NCI-H1092 treated with DMSO at 0.1 percent for 48 hours (cell line): ENCODE measurements at places on chromosomes 3 and 15.

DNA sequence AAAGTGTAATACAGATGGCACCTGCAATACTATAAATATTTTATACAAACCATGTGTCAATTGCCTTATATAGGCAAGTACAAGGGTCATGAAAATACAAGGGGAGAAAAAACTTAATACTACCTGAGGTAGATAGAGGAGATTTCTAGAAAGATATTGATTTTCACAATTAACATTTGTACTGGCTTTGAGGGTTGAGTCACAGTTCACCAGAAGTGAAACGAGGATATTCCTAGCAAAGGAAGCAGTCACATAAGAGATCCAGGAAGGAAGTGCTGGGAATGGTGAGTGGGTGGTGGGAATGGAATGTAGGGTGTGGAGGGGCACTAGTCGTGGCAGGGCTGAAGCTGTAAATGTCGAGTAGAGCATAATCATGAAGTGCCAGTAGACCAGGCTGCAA is 108.7 kb downstream of the P2RY1 start:
- no peak for DNase-seq

DNA sequence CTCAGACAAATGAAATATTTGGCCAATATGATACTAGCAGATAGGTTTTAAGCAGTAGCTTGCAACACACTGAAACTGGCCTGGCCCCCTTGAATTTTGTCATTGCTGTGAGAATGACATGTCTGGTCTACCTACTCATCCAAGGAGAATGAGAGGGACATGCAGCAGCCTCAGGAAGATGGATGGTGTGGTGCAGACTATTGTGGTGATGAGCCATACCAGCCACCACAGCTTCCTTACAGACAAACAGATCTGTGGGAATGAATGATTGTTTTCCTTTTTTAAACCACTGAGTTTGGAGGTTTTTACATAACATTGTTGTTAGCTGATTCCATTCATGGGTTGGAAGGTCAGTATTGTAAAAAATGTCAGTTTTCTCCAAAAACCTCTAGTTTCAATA is 133.7 kb upstream of the POU1F1 start:
- DNase-seq, result no peak

- no peak for DNase-seq
Measured at GRCh38 chr3:47283591-47284364, 1.0 kb downstream of the KLHL18 start.

DNA sequence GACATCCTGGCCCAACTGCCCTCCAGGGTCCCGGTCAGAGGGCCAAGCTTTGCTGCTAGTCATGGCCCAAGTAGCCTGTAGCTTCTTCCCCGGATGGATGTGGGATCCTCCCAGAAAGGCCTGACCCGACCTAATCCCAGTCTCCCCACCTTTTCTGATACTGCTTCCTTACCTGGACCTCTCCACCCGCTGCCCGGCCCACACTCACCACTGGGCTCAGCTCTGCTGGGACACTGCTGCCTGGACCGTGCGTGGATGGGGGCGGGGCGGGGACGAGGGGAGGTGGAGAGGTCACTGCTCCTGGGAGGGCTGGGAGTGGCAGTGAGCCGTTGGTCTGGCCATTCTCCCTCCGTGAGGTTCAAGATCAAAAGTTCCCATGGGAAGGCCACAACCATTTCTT is 40.3 kb upstream of the FURIN start:
- DNase-seq, result no peak

DNA sequence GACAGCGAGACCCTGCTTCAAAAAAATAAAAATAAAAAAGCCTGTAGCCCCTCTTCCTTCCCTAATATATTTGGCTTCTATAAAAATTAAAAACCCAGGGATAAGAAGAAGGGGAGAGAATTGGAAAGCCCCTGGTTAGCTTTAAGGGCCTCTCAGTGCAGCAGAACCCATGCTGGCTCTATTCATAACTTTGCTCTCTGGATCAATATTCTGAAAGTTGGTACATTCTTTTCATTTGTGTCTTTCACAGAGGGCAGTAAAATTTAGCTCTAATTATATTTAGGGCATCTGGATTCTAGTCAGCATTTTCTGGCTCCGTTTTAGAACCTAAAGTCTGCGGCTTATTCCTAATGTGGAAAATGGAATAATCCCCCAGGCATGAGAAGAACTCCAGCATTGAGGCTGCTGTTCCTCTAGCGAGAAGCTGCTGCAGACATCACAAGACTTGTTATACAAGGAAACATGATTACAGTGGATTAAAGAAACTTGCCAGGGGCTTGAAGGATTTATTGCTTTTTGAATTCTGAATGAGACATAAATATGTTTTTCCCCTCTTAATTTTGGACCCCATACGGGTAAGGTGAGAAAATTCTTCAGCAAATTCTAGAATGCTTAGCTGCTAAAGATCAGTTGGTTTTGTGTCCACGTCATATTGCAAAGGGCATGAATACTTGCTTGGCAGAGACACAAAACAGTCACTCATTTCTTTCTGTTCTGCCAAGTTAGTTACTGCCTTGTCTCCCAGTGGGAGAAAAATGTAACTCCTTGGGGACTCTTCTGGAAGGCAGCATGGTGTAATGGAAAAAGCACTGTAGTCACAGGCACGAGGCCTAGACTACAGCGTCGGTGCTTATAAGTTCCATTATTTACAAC is 177.7 kb downstream of the VGLL4 start:
- DNase-seq, result no peak

DNA sequence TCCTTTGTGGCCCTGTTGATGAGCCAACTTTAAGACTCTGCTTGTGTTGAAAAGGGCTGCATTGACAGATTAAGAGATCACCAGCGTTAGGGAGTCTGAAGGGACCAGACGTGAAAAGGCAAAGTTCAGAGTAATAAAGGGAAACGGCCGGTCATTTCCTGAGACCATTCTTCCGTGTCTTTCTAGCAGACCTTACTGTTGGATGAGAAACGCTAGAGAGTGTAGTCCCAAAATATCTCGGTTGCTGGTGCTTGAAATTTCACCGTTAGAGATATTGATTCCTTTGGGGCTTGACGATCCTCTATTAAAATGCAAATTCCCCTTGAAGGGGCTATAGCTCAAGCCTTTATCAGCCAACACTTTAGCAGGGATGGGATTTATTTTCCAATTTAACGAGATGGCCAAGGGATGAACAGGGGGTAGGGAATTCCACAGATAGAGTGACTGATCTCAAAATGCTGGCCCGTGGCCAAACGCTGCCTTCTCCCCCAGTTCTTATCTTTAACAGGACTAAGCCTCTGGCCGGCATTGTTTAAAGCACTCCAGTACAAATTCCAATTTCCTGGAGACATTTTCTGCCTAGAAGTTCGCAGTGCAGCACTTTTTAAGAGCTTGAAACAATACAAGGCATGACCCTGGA is 250.4 kb downstream of the TJP1 start:
- DNase-seq, result peak; percentile 13

- no peak for DNase-seq
Measured at GRCh38 chr3:94303897-94304296, 241.0 kb downstream of the NSUN3 start.

GRCh38 chr15:42060797-42061196 is 33.6 kb downstream of the PLA2G4D start:
- no peak for DNase-seq

DNA sequence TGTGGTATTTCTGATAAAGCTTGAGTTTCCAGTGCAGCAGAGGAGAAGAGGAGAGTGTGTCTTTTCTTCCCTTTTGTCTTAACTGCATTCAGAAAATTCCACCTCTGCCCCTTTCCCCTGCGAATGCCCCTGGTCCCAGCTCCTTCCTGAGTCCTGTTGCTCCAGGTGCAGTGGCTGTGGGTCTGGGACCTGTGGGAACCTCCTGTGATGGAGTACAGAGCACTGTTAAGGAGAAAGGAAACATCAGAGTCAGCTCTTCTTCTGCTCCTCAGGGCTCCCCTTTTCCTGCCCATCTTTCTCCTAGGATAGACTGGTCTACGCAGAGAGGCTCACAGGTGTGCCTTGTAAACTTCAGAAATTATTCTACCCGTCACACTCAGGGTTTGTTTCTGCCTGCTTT is 165.8 kb upstream of the ROPN1 start:
- DNase-seq, result no peak

DNA sequence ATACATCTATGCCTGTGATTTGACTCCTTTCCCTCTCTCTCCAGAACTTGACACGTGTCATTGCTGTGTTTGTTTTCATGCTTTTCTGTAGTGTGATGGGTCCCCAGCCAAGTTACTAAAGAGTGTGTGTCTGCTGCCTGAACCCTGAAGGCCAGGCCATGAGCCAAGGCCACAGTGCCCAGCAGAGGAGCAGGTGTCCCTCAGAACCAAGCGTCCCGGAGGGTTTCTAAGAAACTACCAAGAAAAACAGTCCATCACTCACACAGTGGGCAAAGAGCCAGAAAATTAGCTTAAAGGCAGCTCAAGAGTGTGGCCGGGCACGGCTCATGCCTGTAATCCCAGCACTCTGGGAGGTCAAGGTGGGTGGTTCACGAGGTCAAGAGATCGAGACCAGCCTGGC is 35.2 kb downstream of the FBXO45 start:
- DNase-seq, result no peak

- DNase-seq, result no peak
Measured at GRCh38 chr3:139762302-139762701, 84.5 kb upstream of the NMNAT3 start.

DNA sequence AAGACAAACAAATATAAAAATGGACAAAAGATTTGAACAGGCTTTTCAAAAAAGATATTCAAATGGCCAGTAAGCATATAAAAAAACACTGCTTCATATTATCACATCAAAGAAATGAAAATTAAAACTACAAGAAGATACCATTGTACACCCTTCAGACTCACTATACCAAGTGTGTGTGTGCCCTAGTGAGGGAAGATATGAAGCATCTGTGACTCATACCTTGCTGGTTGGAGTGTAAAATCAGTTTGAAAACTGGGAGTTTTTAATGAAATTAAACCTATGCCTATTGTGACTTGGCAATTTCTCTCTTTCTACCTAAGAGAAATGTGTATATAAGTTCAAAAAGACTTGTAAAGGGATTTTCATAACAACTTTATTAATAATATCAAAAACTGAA is 23.5 kb upstream of the SLC15A2 start:
- no peak for DNase-seq

DNA sequence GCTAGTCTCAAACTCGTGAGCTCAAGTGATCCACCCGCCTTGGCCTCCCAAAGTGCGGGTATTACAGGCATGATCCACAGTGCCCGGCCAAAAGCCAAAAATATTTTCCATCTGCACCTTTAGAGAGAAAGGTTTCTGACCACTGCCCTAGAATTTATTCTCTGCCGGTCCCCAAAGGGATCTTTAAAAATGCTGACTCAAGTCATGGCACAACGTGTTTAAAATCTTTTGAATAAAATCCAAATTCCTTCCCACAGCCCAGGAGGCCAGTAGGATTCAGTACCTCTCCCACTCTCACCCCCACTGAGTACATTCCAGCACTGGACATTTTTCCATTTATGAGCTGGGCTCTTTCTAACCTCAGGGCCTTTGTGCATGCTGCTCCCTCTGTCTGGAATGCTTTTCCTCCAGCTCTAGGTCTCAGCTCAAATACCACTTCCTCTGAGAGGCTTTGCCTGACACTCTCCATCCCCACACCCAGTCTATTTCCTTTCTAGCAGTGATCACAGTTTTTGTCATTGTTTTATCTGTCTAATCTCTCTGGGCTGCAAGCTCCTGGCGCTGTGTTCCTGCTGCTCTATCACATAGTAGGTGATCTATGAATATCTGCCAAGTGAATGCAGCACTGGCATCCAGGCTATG is 502.9 kb downstream of the SHQ1 start:
- no peak for DNase-seq

DNA sequence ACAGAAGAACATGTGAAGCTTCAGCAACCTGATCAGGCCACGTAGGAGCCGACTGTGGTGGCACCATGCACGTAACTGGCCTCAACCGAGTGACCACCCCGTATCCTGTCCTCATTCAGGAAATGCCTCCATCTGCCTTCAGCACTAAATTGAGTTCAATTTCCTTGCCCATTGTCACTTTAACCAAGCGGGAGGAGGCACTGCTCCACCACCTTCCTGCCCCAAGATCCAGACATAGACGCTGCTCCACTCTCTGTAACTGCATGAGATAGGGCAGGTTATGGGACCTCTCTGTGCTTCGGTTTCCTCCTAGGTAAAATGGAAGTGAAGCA is 80.1 kb upstream of the POMGNT2 start:
- no peak for DNase-seq

GRCh38 chr3:79268422-79268821 is 499.4 kb downstream of the ROBO1 start:
- no peak for DNase-seq

- DNase-seq, result no peak
Measured at GRCh38 chr3:99645277-99646106, 7.1 kb downstream of the COL8A1 start.

DNA sequence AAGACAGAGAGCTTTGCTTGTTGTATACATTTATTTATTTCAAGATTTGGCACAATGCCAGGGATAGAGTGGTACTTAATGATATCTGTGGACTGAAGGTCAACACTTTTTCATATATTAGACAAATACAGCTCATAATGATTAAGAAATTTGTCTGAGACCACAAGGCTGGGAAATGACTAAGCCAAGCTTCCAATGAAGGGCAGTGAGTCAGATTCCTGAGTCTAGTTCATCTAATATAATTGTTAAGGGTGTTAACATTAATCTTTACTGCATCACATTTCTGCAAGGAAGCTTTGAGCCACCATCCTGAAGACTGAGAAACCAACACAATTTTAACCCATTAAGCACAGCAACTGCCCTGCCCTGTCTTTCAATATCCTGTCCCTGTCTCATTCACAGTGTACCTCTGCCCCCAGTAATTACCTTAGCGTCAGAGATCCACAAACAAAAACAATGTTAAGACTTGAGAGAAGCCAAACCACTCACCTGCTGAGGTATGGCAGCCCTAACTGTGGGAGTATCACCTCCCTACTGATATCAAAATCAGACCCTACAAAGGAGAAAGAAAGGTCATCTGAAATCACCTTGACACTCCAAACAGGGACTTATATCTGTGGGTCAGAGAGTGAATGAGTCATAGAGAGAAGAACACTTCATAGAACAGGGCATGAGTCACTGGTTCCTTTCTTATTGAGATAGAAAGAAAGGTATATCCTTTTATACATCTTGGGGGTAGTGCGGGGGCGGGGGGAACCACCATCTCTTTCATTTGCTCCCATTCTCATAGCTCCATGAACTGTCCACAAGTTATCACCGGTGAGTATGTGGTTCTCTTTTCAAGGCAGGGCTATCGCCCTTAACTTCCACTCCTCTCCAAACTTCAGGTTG is 74.7 kb downstream of the MAGI1 start:
- DNase-seq, result no peak

- DNase-seq, result no peak
Measured at GRCh38 chr3:12317914-12318313, 29.0 kb downstream of the PPARG start.

DNA sequence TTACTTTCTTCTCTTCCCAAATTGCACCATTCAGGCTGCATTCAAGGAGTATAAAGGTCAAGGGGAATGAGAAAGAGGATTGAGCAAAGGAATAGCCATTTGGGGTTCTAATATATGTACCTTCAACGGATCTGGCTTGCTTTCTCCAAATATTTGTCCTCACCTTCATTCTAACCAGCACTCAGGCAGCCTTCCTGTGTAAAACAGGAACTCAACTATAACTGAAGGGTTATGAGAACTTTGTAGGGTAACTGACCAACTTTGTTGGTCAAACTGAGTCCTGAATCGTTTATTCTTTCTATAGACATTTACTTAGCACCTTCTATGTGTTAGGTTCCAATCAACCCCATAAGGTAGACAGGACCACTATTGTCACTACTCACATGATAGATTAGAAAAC is 5.1 kb upstream of the CPOX start:
- DNase-seq, result no peak

- DNase-seq, result no peak
Measured at GRCh38 chr3:73573204-73573603, 51.5 kb downstream of the PDZRN3 start.

GRCh38 chr15:77620960-77621647 is 11.6 kb downstream of the LINGO1 start:
- no peak for DNase-seq
